ENCODE measurements at places on chromosomes 12 and 14.

DNA sequence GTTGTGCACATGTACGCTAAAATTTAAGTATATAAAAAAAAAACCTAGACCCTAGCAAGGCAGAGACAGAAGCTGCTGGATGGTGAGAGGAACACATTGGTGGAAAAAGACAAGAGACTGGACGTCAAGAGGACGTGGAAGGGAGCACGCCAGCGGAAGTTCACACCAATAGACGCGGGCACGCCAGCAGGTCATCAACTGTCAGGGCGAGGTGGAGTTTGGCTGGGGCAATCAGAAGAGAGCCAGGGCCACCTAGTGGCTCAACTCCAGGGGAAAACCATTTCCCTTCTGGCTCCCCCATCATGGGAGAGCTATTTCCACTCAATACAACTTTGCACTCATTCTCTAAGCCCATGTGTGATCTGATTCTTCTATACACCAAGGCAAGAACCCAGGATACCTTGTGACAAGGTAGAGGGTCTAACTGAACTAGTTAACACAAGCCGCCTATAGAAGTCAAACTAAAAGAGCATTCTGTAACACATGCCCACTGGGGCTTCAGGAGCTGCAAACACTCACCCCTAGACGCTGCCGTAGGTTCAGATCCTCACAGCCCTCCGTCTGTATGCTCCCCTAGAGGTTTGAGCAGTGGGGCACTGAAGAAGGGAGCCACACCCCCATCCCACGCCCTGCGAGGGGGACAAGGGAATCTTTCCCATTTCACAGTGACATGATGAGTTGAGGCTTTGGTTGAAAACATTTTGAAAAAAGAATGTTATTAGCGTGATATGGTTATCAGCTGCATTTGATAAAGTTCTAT lies 702.7 kb downstream of the TMTC2 start:
- H3K4me1 ChIP-seq: no peaks in the 10 kb centered on the region
- no peak overlapping the region for H3K4me3 ChIP-seq
- no peak overlapping the region for H3K27ac ChIP-seq
- H3K36me3 ChIP-seq: no peaks in the 10 kb centered on the region
- H3K27me3 ChIP-seq: peaks cover 2% of the 10 kb centered on the region
- no peak for DNase-seq

DNA sequence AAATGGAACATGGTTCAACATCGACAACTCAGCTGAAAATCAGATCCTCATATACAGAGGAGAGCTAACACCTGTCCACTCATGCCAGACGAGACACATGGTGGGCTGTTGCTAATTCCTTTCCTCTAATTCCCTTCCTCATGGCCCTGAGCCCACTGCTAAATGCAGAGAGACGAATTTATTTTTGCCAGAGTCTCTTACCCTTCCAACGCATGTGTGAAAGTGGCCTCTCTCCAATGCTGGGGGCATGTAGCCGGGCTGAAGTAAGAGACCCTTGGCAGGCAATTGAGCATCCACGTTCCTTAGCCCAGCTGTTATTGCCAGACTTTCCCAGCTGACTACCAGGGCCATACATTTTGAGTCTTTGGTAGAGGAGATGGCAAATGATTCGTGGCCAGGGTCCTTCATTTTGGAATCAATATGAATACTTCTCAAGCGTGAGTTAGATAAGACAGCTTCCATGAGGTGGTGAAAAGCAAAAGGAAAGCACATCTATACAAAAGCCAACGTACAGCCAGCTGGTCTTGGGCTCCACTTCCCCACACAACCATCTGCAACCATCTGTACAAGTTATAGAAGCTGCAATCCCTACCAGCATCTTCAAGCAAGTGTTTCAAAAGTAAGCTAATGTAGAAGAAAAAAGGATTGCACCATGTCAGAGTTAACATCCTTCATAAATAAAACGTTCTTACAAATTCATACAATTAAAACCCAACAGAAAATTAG lies 28.6 kb downstream of the CORO1C start:
- H3K27me3 ChIP-seq: no peaks in the 10 kb centered on the region
- H3K36me3 ChIP-seq: peaks cover 23% of the 10 kb centered on the region
- peak overlapping the region; percentile 8 for H3K27ac ChIP-seq
- no peak for DNase-seq

DNA sequence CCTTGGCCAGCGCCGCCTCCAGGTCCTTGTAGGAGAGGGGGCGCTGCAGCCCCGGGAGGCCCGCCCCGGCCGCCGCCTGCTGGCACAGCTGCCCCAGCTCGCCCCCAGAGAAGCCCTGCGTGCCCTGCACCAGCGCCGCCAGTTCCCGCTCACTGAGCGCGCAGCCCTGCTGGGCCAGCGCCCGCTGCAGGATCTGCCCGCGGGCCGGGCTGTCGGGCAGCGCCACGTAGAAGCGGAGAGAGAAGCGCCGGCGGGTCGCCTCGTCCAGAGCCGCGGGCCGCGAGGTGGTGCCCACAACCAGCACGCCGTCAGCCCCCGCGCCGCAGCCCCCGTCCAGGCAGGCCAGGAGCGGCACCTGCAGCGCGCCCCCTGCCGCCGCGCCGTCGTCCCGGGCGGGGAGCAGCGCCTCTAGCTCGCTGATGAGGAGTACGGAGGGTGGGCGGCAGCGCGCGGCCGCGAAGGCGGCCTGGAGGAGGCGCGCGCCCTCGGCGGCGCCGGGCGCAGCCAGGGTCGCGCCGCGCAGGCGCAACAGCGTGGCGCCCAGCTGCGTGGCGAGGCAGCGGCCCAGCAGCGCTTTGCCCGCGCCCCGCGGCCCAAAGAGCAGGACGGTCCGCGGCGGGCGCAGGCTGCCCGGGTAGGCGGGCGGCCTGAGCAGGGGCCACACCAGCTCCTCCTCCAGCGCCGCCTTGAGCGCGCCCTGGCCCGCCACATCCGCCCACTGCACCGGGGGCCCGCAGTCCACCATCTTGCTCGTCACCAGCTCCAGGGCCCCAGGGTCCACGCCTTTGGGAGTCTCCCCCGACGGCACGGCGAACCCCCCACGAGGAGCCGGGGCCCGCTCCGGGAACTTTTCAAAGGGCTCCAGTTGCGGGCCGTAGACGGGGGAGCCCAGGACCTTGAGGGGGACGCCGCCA lies 27.7 kb downstream of the FIGNL2 start:
- peaks cover 57% of the 10 kb centered on the region for H3K27me3 ChIP-seq
- no peaks in the 10 kb centered on the region for H3K4me1 ChIP-seq
- H3K36me3 ChIP-seq: no peaks in the 10 kb centered on the region
- H3K4me3 ChIP-seq: no peak overlapping the region

- H3K36me3 ChIP-seq: no peaks in the 10 kb centered on the region
- H3K4me3 ChIP-seq: no peak overlapping the region
- DNase-seq: no peak
- no peaks in the 10 kb centered on the region for H3K27me3 ChIP-seq
- H3K27ac ChIP-seq: no peak overlapping the region
Observed at GRCh38 chr12:32344047-32344446, 55.3 kb upstream of the FGD4 start.

DNA sequence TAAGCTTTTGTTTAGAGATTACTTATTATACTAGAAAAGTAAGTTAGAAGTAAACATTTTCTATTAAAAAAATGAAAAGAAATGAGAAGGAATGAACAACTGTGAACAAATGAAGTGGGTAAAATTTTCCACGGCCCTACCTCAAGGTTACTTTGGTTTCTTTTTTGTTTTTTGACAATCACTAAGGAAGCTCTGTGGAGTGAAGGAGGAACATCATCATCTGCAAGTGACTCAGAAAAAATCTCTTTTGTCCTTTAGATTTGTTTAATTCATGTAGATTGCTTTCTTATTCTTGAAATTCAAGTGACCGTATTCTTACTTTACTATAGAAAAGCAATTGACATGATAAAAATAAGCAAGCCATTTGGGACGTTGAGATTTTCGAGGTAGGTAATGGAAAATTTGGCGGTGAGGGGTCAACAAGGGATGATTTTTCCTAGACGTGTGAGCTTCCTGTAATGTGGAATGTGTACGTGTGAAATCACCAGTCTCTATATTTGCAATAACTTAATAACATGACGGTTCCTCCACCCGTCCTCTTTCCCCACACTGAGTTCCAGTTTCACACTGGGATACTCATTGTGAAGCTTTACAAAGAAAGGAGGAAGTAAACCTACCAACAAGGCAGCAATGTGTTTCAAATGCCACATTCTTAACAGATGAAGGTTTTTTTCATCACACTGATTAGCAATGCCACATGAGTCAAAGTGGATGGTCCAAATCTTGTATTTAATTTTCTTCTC lies 62.3 kb upstream of the EGLN3 start:
- DNase-seq: no peak
- peak overlapping the region; percentile 47 for H3K4me3 ChIP-seq
- no peaks in the 10 kb centered on the region for H3K27me3 ChIP-seq
- peaks cover 47% of the 10 kb centered on the region for H3K4me1 ChIP-seq
- peak overlapping the region; percentile 82 for H3K27ac ChIP-seq
